Calu3 (cell line): ENCODE measurements at places on chromosomes 12 and 14. TPM values are rescaled to one million over a fixed set of nuclear protein-coding genes. Genes with fewer than 3 reads are reported as not detected.

DNA sequence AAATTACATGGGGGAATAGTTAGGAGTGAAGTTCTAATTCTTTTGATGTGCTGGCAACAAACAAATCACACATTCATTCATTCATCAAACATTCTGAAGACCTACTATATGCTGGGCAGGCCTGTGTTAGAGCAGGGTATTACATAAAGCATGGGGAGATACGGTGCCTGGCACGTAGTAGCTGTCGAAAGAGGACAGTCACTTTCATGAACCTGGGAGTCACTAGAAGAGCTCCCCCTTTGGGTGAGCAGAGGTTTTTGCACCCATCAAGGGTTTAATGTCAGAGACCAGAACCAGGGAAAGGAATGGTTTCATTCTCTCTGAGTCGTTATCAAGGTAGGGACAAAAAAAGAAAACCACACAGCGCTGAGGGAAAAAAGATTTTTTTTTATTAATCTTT, 10.0 kb downstream of the LHX5 start:
- DNase-seq, result no peak

DNA sequence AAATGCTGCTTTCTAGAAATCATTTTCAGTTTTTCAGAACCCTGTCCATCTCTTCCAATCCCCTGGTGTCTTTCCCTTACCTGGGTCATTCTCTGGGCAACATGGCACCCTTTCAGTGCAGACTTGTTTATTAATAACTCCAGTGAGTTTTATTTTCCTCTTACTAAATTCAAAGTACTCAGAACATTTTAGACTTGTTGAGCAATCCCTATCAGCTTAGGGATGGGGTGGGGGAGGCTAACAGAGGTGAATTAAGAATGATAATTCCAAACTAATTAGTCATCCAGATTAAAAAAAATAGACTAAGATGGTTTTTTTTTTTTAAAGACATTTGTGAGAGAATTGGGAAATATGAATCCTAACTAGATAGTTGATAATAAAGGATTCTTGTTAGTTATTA, 10.7 kb downstream of the GPRC5A start:
- DNase-seq, result no peak

The LACRT gene
- total RNA-seq, result not detected in 2 replicates

The CFAP73 gene
- 2.3 and 3.2 TPM in 2 replicates for total RNA-seq

The KCNC2 gene
- not detected in 2 replicates for total RNA-seq
